ENCODE measurements at places on chromosomes 1 and 21. TPM values are rescaled to one million over a fixed set of nuclear protein-coding genes. Genes with fewer than 3 reads are reported as not detected.
A peak's percentile ranks its signal among the peaks of the same experiment; 100 is the strongest.

Gene IL24
- total RNA-seq = not detected

Gene SAMSN1
- total RNA-seq = 22.4 TPM

Gene KRTAP6-3
- not detected for total RNA-seq

Gene ISG15
- total RNA-seq = 48.8 TPM

DNA sequence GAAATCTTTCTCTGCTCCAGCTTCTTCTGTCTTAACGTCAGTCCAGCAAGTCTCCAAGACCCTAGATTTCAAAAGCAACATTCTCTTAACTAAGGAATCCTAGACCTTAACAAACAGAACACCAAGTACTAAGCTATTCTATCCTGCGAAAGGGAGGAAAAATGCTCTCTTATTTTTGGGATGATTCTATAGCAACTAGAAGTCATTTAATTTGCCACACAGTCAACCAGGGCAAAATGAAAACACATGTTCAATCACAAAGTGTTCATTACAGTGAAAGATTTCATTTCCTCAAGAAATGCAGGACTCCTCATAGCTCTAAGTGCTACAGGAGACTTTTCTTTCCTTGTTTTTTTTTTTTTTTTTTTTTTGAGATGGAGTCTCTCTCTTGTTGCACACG, 36.2 kb upstream of the DOCK7 start:
- DNase-seq = no peak

GRCh38 chr21:42900446-42900845, 7.3 kb downstream of the NDUFV3 start:
- DNase-seq = no peak

DNA sequence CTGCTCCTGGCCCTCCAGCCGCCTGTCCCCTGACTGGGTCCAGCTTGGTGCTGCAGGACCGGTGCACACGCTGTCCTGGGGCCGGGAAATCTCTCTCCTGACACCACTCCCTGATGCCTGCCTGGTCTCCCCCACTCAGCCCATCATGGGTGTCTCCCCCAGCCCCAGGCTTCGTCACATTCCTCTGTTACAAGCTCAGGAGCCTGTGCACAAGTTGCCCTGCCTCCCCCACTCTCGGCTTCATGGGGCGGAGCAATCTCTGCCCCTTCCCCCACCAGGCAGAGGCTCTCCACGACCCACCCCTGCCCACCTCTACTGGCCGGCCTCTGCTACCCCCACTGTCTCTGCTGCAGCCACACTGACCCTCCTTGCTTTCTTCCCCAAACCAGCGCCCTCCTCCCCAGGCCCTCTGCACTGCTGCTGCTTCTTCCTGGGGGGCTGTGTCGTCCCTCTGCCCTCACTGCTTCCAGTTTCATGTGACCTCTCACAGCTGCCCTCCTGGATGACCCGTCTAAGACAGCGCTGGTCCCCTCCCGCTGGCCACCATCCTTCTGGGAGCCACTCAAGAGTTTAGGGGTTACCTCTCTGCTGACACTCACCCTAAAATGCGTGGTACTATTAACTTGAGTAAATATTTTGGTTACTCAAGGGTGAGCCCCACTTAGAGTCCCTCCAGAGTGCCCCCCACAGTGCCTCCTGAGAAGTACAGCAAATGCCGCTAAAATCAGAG, 5.7 kb upstream of the RIPK4 start:
- DNase-seq = no peak

DNA sequence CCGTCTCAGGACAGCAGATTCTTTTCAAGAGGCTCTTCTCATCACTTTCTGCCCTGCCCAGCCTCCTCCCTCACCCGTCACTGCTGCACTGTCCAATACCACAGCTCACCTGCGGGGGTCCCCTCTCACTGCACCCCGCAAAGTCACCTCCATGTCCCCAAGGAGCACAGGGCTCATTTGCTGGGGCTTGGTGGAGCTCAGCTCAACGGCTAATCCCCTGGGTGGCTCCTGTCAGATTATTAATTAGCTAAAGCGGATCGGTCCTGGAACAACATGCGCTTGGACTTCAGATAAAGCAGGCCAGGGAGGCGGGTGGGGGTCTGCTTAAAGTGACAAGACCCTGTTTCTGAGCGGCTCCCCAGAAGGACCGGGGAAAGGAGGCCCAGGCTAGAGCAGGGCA, 43.1 kb downstream of the CASZ1 start:
- DNase-seq = no peak

- DNase-seq = no peak
Observed at GRCh38 chr1:9145021-9145668, 16.2 kb upstream of the GPR157 start.

DNA sequence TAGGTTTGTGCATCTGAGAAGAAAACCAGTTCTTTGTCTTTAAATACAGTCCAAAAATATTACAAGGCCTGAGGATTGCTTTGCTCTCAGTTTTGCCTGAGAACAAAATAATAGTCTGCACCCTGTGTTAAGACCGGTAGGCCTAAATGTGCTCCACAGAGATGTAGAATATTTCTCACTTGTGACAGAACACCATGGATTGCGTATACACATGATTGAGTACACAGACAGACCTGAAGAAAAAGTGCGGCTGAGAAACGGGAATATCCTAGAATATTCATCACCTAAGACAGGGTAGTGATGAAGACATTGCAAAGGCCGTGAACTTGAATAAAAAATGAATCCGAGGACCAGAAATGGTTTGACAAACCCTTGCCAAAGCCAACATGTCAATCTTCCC, 155.4 kb downstream of the BRINP3 start:
- DNase-seq = no peak

DNA sequence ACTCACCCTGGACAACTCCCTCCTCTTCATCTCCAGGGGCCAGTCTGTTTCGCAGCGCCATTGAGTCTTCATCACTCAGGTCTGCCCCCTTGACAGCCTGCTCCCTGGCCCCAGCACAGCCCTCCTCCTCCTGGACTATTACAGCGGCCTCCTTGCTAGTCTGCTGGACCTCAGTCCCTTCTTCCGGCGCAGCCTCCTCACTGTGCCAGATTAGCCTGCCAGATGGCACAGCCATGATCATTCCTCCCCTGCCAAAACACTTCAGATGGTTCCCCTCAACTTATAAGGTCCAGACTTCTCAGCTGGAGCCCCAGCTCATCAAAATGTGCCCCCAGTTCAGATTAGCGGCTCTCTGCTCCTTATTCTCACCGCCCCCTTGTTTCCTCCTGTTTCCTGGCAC, 7.0 kb upstream of the CELSR2 start:
- DNase-seq = no peak

DNA sequence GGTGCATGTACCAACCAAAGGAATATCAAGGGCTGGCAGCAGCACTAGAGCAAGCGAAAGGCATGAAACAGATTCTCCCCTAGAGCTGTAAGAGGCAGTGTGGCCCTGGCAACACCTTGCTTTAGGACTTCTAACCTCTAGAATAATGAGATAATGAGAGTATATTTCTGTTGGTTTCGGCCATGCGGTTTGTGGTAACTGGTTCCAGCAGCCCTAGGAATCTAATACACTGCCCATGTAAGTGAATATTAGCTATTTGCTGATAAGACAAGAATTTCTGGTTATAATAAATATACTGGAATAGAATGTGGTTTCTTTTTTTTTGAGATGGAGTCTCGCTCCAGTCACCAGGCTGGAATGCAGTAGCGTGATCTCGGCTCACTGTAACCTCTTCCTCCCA, 199.4 kb downstream of the GABPA start:
- DNase-seq = no peak

DNA sequence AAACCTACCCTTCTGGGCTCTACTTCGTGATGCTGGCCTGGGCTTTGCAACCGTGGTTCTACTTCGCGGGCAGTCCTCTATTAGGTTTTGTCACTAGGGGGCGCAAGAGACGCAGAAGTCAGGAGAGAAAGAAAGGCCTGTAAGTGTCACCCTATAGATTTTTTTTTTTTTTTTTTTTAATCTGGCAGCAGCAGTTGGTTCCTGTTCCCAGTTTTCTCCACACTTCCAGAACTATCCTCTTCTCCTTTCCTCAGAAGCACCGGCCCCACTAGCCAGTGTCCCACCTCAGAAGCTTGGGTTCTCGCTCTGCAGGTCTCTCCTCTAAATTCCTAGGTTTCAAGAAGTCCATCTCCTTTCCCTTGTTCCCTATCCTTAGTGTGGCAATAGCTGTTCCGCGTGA, 9.1 kb upstream of the LCE2D start:
- peak; percentile 45 for DNase-seq

Data from spinal cord (tissue), 10 donors.